ENCODE measurements at places on chromosomes 5 and 9.
A peak's percentile ranks its signal among the peaks of the same experiment; 100 is the strongest.

- H3K36me3 ChIP-seq = no peaks in the 10 kb centered on the region
- DNase-seq = no peak
- H3K4me3 ChIP-seq = no peak overlapping the region
- peaks cover 17% of the 10 kb centered on the region for H3K4me1 ChIP-seq
- H3K27ac ChIP-seq = no peak overlapping the region
- H3K27me3 ChIP-seq = peaks cover 98% of the 10 kb centered on the region
Measured at GRCh38 chr9:124020520-124021384, 9.2 kb downstream of the LHX2 start.

DNA sequence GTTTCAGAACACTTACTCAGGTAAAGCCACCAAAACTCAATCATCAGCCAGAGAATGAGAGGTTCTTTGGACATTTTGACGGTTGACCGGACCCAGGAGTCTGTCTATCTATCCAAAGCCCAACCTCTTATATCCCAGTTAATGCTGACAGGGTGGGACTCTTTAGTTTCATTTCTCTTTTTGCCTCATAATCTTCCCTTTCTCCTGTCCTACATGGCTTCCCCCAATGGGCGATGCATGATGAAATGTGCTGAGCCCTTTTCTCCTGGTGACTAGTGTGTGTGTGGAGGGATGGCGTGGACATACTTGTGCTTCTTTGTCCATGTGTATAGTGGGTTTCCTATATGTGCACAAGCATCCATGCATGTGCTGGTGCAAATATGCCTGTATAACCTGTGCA is at the start of gene TIMD4:
Gene TIMD4 (minus strand): TSS at position 102 of the 400 bp plus-strand sequence. CDS start 28 bp downstream, at position 74.
- H3K4me1 ChIP-seq = no peaks in the 10 kb centered on the region
- H3K27me3 ChIP-seq = no peaks in the 10 kb centered on the region
- DNase-seq = no peak
- no peaks in the 10 kb centered on the region for H3K36me3 ChIP-seq
- H3K27ac ChIP-seq = no peak within 1 kb of the TSS

DNA sequence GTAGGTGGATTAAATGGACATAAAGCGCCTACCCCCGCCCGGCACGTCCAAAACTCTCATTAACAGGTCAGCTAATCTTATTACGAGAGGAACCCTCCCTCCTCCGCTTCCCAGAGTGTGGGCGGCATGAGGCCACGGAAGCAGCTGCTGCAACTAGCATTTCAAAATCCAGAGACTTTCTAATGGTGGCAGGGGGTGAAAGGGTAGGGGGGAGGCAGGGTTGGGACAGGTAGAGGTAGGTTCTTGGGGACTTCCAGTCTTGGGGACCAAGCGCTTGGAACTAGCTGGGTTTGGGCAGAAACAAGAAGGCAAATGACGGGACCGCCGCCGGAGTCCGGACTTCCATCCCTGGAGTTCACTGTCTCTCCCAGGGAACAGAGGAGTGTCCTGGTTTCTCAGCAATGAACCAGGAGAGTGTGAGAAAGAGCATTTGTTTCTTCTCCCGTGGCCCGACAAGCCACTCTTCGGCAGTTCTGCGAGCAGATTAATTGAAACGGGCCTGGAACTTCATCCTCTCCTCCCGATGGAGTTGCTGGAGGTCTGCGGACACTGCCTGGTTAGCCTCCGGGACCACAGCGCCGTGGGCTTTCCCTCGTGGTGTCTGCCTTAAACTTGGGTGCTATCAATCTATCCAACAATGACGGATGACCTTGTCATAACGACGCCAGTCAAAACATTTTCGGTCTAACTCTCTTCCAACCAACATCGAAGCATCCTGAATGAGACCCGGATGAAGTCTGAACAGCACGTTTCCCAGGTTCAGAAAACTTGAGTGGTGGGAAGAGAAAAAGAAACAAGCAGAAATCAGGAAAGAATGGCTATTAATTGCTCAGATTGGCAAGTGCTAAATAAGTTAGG is 1.6 kb upstream of the PRDM6 start:
- H3K27ac ChIP-seq = peak overlapping the region; percentile 42
- peaks cover 65% of the 10 kb centered on the region for H3K27me3 ChIP-seq
- H3K4me3 ChIP-seq = no peak overlapping the region
- H3K4me1 ChIP-seq = peaks cover 20% of the 10 kb centered on the region
- no peaks in the 10 kb centered on the region for H3K36me3 ChIP-seq

GRCh38 chr5:50657044-50657443 is 9.4 kb upstream of the PARP8 start:
- no peak overlapping the region for H3K27ac ChIP-seq
- no peaks in the 10 kb centered on the region for H3K27me3 ChIP-seq

DNA sequence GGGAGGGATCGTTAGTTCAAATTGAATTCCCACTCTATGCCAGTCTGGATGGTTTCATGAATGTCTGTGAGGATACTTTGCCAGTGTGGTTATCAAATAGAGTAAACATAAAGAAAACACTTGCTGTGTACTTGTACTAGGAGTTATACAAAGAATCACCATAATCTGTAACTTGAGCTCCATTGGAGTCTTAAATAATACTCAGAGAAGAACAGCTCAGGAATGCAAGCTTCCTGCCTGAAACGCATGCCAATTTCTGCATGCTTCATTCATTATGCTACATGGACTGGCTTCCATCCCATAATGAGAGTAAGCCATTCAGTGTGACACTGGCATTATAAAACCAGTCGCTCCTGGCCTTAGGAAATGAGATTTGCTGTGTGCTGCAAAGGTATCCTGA is 351.4 kb downstream of the SEMA5A start:
- H3K27me3 ChIP-seq = no peaks in the 10 kb centered on the region
- no peak overlapping the region for H3K4me3 ChIP-seq
- H3K4me1 ChIP-seq = no peaks in the 10 kb centered on the region
- no peaks in the 10 kb centered on the region for H3K36me3 ChIP-seq
- H3K27ac ChIP-seq = no peak overlapping the region

GRCh38 chr9:94014066-94014654 is 59.0 kb upstream of the BARX1 start:
- no peak for DNase-seq
- H3K36me3 ChIP-seq = no peaks in the 10 kb centered on the region
- H3K4me3 ChIP-seq = no peak overlapping the region
- H3K4me1 ChIP-seq = peaks cover 13% of the 10 kb centered on the region
- no peaks in the 10 kb centered on the region for H3K27me3 ChIP-seq
- no peak overlapping the region for H3K27ac ChIP-seq
